ENCODE measurements at places on chromosomes 12 and 14.

DNA sequence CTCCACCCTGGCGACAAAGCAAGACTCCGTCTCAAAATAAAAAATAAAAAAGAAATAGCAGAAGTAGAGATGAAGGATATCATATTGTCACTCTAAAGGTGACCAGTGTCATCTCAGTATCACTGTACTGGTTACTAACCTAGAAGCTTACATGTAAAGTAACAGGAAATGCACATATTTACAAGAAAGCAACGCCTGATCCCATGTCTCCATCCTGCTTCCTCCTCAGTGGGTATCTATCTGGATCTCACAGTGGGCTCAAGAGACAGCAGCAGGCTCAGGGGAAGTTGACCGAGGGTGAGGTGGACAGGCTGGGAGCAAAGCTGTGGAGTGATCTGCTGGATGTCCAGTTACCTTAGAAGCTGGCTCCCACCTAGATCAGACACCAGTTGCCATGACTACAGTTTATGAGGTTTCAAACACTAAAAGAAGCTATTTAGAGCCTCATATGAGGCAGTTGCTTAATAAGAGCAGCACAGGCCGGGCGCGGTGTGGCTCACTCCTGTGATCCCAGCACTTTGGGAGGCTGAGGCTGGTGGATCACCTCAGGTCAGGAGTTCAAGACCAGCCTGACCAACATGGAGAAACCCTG is 10.5 kb downstream of the MTRFR start:
- no peak for DNase-seq

DNA sequence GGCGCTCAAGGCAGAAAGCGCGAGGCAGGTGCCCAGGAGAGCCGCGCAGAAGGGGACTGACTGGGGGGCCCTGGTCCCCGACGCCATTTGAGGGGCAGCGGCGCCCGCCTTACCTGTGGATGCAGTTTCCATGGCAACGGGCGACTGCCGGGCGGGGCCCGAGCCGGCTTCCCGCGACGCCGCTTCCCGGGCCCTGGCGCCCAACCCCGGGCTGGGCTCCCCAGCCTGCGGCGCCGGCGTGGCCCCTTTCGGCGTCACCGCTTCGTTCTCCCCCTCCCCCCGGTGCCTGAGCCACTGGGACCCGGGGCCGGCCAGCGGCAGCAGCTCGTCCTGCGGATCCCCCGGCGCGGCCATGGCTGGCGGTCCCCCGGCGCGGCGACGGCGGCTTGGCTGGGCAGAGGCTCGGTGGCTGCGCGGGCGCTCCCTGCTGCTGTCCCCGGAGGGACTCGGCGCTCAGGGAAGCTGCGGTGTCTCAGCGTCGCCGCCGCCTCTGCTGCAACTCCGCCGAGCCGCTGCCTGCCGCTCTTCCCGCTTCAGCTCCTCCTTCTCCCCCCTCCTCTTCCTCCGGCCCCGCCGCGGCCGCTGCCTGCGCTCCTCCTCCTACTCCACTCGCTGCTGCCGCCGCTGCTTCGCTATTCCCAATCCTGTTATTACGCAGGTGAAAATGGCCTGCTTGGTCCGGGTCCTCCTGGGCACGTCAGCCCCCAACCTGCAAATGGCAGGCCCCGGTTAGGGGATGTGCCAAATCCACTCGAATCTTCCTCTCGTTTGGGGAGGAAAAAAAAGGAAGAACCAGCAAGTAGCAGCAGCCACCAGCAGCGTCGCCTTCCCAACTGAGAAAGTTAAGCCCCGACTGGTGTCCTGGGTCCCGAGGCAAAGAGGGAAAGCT is at the start of gene RTN1:
Gene RTN1 (minus strand): TSS at position 500 of the 889 bp plus-strand sequence. CDS start 146 bp downstream, at position 354.
- peak; percentile 29 for DNase-seq

DNA sequence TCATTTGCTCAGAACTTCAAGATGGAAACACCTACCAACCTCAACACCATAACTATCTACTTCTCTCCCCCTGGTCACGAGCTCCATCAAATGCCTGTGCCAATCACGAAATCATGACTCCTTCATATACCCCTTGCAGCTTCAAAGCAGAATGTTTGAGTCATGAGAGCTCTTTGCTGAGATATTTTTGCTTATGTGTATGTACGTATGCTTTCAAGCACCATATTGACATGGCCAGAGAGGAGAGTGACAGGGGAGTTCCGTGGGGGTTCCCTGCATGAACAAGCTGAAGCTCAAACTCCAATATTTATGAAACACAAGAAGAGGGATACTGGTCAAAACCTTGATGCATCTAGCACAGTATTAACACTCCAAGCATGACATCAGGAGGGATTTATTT is 374.4 kb downstream of the DPF3 start:
- no peak for DNase-seq

GRCh38 chr12:90090929-90091651 is 382.5 kb upstream of the ATP2B1 start:
- peak; percentile 88 for DNase-seq

GRCh38 chr12:121915841-121916321 is 2.5 kb upstream of the CFAP251 start:
- no peak for DNase-seq

GRCh38 chr14:99245564-99246511 is 26.2 kb downstream of the BCL11B start:
- DNase-seq, result no peak

- DNase-seq, result no peak
Measured at GRCh38 chr12:92845329-92845728, 83.8 kb downstream of the EEA1 start.

DNA sequence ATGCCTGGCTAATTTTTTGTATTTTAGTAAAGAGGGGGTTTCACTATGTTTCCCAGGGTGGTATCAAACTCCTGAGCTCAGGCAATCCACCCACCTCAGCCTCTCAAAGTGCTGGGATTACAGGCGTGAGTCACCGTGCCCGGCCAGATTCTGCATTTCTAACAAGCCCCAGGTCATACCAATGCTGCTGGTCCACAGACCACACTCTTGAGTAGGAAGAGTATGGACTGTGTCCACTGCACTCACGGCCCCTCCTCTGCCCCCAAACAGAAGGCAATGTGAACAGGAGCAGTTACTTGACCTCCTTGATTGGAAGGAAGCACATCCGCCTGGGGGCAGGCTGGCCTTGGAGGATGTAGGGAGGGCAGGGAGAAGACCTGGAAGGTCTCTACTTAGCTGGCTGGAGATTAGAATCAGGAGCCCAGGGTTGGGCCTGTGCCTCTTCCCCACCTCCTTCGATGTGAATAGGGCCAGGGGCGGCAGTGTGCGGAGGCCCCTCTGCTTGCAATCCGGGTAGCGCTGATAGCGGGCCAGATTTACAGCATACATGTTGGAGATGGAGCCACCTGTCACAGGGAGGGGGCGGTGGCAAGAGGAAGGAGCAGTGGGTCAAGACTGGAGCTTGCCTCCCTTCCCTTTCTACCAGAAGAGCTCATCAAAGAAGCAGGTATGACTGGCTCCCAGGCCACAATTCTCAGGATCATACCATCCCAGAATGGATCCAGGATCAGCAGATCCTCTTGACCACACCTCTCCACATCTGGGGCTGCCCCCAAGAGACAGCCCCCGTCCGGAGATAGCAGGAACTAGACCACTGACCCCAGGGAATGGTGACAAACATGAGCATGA is 9.4 kb upstream of the ZNF740 start:
- DNase-seq, result no peak

GRCh38 chr12:102957339-102958050 is at the start of gene ASCL1:
ASCL1 (plus strand) TSS chr12:102957674; CDS start chr12:102958245, 571 bp downstream.
- DNase-seq, result peak; percentile 23

GRCh38 chr14:105136401-105137322 is 31.9 kb downstream of the JAG2 start:
- no peak for DNase-seq
